ENCODE measurements at places on chromosomes 3 and 15.
A peak's percentile ranks its signal among the peaks of the same experiment; 100 is the strongest.

DNA sequence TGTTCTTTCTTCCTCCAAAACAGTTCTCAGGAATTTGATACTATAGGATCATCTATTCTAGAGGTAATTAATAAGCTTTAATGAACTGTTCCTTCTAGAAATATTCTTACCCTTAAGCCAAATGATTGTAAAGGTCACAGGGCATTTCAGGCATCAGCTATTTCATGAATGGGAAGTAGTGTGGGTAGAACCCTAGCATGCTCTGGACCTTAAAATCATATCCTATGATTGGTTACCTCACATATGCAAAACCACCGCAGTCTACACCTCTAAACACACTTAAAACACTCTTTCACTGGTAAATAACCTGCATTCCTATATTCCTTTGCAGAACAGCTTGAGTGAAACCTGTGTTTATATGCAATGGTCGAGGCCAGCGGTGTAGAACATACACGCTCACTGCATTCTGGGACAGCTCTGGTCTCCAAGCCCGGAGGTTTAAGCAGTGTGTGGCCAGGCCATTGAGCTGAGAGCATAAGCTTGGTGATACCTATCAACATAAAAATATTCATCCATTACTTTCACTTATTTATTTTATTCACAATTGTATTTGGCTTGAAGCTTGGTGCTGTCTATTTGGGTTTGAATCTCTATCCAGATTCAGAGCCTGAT is 87.7 kb upstream of the RASGRP1 start:
- DNase-seq: no peak

GRCh38 chr3:189908646-189909045 is 212.1 kb downstream of the P3H2 start:
- DNase-seq: no peak

DNA sequence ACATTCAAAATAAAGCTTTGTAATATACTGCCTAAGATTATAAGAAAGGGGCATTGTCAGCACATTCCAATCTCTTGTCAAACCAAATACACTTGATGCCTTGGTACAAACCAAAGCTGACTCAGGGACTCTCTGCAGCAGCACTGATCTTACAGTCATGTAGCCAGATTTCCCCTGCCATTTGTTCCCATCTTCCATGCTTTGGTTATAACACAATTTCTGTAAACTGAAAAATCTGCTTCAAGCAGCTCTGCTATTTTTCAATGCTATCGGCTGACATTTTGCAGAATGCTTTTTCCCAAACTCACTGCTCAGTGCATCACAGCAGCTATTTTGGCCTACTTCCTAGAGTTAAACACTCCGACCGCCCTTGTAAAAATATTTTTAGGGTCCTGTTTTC is 18.2 kb downstream of the PLOD2 start:
- DNase-seq: no peak

DNA sequence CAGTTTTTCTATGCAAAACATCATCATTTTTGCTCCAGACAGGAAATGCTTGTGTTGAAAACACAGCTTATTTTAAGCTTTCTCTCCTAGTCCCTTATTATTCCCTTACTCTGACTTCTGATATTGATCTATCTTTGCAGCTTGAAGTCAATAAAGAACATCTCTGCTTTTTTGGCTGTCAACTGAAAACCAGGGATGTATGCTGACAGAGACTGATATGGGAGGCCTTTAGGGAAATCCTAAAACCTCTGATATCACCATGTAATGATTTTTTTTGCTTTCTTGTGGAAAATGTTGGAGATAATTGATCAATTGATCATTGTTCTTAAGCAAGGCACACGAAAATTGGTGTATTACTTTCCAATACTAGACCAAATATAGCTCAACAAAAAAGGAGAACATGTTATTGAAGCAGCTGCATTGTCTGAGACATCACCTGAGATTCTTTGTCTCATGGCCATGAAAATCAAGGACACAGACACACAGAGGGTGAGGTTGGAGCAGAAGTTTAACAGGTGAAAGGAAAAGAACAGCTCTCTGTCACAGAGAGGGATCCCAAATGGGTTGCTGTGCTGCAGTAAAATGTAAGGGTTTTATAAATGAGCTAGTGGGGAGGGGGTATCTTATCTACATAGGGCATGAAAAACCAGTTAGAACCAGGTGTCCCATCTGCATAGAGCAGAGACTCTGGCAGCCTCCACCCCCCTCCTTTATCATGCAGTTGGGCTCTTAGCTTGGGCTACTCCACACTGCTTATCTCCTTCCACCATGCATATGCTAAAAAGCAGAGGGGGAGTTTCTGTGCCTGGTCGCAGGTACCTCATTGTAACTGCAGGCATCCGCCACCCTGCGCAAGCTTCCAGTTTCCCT is 17.0 kb upstream of the SENP7 start:
- DNase-seq: no peak

GRCh38 chr3:172142051-172142863 is 102.9 kb downstream of the FNDC3B start:
- no peak for DNase-seq

DNA sequence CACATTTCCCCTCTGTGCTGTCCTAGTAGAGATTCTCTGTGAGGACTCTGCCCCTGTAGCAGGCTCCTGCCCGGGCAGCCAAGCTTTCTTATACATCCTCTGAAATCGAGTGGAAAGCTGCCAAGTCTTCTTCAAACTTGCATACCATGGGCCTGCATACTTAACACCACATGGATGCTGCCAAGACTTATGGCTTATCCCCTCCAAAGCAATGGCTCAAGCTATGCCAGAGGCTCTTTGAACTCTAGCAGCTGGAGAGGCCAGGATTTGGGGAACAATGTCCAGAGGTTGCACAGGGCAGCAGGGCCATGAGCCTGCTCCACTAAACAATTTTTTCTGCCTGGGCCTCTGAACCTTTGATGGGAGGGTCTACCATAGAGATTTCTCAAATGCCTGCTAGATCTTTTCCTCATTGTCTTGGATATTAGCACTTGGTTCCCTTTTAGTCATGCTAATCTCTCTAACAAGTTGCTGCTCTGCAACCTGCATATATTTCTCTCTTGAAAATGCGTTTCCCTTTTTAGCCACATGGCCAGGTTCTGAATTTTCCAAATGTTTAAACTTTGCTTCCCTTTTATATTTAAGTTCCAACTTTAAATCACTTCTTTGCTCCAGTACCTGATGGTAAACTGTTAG is 6.1 kb upstream of the PLSCR4 start:
- DNase-seq: no peak

DNA sequence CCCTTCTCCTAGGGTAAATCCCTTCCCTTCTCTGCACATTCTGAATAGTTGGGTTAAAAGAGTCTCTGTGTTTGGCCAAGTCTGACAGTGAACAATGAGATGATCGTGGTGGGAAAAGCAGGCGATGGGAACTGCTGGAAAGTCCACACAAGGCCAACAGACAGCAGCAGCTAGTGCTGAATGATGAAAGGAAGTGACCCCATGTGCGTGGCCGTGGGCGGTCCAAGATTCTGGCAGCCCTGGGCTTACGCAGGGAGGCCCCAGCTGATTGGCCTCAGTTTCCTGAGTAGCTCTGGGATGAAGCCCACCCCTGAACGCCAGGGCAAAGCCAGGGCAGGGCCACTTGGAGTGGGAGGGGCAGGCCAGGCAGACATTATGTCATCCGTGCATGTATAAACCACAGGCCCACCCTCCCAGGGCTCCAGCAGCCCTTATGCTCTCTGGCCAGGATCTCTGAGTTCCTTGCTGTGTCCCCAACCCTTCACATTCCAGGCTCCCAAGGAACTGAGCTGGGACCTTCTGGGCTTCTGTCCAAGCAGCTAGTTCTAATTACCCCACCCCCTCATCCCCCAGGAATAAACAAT is 57.8 kb downstream of the CDC25A start:
- DNase-seq: no peak

DNA sequence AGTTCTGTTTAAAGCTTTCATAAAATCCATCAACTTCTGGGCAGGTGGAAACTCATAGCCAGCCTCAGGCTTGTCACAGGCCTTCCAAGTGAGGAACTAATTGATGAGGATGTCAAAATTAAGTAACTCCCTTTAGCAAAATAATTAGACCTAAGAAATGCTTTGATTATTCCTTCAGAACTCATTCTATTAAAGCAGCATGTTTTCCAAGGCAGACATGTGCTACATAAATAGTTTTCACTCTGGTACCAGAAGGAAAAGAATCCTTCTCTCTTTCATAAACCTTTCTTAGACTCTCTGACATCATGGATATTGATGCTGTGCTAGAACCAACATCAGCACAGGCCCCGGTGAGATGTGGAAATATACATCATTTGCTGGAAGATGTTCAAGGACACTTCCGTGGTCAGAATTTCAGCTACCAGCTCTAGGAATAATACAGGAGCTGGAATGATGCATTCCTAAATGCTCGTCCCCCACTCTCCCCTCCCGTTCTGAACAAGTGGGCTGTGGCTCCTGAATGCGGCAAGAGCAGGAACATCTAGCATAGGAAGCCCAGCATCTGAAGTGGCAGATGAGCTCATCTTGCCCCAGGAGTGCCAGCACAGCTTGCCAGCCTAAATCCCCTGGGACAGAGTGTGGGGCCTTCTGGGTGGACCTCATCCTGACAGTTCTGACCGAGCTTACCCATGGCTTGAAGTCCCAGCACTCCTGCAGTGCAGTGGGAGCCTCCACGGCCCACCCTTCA is 82.4 kb downstream of the WWTR1 start:
- no peak for DNase-seq

DNA sequence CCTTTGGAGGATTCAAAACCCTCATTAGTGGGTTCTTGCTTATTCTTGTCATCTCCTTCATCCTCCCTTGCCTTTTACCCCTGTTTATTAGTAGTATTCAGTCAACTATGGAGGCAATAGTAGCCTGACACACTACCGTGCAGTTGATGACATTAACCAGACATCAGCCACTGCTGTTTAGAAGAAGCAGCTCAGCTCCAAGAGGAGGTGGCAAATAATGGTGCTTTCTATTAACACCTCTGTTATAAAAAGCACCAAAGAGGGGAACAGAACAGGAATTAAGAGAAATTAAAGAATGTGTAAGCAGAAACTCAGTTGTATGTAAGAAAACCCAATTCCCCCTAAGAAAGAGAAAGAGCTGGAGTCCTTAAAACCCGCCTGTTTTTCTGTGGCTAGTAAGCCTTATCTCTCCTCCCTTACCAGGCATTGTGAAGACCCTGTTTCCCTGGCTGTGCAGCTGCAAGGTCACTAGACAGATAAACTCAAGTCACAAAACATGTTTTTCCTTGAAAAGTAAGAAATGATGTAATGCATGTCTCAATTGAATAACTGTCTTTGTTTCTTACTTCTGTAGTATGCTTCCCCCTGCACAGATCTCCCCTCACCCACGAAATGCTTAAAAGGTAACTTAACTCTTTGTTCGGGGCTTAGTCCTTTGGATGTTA is 21.2 kb downstream of the CCR4 start:
- no peak for DNase-seq

DNA sequence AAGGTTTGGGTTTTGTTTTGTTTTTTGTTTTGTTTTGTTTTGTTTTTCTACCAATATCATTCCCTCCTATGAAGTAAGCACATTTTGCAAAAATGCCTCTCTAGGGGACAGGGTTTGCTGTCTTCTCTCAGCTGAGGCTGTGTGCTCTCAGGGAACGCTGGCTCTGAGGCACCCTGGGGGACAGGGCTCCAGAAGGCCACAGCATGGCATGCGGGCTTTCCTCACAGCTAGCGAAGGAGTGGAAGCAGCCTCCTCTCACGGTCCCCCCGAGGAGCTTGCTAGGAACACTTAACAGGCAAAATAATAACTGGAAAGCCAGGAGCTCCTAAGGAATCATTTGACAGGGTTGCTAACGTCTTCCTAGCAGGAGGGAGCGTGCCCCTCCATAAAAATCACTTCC is 227.7 kb upstream of the ST8SIA2 start:
- no peak for DNase-seq

DNA sequence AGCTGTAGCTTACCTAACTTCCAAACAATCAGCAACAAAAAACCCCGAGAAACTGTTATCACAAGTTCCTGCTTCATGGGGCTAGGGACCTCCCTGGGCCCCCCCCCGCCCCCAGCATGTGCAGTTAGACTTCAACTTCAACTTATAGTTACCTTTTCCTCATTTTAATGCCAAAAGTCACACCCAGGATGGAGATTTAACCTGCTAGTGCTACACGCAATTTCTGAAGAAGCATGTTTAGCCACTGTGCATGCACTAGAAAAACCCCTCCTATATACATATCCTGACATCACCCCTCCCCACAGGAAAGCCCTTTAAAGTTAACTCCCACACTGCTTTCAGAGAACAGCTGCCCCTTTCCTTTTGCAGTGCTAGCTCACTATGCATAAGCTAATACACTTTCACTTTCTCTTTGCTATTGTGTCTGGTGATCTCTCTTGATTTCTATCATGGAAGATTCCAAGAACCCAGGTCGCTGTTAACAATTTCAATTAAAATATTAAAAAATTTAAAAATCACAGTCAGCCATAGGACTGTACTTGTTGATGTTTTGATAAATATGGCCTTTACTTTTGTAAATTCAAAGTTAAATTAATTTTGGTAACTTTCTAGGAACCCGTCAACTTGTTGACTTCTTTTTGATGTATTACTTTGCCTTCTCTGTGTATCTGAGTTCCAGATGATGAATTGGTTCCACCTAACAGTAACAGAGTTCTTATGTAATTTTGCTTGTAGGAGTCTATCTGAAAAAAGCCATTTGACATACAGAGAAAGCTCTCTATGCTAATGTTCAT is 75.2 kb upstream of the ACAD9 start:
- DNase-seq: peak; percentile 42

- peak; percentile 2 for DNase-seq
Observed at GRCh38 chr15:99371180-99372103, 120.2 kb downstream of the LRRC28 start.

- DNase-seq: no peak
Observed at GRCh38 chr3:4721511-4721911, 228.4 kb downstream of the ITPR1 start.

GRCh38 chr15:62277816-62278394 is 112.8 kb upstream of the C2CD4B start:
- DNase-seq: no peak

DNA sequence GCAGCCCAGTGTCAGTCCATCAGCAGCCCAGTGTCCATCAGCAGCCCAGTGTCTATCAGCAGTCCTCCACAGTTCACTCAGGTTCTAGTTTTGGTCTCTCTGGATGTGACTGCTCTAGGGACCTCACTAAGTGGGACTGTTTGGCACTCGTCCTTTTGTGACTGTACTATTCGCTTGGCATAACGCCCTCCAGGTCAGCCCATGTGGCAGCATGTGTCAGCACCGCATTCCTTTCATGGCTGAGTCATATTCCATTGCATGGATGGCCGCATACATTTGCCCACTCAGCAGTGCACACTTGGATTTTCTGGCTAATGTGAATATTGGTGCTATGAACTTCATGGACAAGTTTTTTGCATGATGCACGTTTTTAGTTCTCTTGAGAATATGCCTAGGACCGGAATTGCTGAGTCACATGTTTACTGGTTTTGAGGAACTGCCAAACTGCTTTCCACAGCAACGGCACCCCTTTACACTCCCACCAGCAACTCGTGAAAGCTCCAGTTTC is 16.4 kb downstream of the CHST13 start:
- DNase-seq: peak; percentile 82

All from GDM1 (cell line).